ENCODE measurements at places on chromosomes 1 and 21.

DNA sequence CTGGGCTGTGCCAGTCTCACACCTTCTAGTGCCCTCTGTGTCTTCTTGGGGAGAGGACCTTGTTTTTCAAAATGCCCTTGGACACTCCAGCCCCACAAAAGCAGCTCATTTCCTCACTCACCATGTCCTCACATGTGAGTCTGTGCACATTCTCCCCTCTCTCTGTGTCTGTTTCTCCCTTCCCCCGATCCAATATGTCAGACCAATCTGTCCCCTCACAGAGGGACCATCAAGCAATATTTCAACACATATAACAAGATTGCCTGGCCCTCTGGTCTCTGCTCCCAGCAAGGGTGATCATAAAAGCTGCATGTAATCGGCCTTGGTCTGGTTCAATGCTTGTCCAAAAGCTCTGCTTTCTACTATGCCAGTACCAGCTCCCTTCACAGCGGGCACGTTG, 261.2 kb downstream of the MATN1 start:
- DNase-seq: no peak

- DNase-seq: no peak
Observed at GRCh38 chr1:227953022-227953412, 5.3 kb upstream of the WNT9A start.

DNA sequence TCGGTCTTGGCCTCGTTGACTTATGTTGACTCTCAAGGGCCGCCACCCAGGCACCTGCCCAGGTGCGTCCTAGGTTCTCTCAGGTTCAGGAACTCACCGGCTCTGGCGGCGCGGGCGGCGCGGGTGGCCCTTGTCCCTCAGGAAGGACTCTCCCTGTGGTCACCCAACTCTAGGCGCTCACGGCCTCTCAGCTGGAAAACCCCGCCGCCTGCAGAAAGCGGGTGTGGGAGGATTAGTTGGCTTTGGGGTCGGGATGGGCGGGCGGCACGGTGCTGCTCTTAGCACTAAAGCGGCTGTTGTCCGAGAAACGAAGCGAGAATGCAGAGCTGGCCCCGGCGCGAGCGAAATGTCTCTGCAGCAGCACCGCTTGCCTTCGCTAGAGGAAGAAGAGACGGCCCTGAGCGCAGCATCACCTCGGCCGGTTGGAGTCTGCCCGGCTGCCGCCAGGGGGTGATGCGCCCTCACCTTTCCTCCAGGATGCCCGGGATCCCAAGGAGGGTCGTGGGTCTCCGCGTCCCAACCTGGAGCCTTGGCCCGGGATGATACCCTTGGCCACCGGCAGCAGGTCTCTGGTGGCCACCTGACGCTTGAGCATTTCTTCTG, 8.1 kb upstream of the TADA1 start:
- no peak for DNase-seq

- DNase-seq: no peak
Observed at GRCh38 chr1:13549521-13549920, 34.1 kb upstream of the PDPN start.

GRCh38 chr1:231690059-231690458, 63.5 kb downstream of the DISC1 start:
- peak; percentile 64 for DNase-seq

DNA sequence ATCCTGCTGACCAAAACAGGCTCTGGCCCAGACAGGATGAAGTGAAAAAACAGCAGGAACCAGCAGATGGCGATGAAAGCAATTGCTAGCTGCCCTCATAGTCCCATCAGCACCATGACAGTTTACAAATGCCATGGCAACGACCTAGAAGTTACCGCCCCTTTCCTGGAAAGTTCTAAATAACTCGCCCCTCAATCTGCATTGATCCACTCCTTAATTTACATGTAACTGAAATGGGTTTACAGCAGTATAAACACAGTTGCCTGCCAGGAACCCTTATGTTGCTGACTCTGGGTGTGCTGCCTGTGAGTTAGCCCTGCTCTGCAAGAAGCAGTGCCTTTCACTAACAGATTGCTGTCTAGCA, 65.5 kb upstream of the CR1L start:
- DNase-seq: peak; percentile 39

GRCh38 chr1:15803380-15803779, 4.1 kb downstream of the UQCRHL start:
- peak; percentile 25 for DNase-seq

DNA sequence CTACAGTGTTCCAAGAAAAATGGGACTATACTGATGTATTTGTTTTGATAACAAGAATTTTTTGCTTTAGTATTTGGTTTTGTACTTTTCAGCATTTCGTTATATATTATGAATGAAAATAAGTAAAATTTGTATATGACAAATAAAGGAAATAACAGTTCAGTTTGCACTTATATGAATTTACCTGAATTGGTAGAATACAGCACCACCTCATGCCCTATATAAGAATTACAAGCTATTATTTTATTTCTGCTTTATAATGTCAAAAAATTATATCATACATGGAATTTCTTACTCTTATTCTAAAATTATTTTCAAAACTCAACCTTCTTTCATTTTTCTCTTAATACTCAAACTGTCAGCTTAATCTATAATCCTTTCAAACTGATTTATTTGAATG, 14.6 kb downstream of the EFCAB7 start:
- DNase-seq: no peak

GRCh38 chr1:223114871-223115270, 28.2 kb downstream of the TLR5 start:
- no peak for DNase-seq

DNA sequence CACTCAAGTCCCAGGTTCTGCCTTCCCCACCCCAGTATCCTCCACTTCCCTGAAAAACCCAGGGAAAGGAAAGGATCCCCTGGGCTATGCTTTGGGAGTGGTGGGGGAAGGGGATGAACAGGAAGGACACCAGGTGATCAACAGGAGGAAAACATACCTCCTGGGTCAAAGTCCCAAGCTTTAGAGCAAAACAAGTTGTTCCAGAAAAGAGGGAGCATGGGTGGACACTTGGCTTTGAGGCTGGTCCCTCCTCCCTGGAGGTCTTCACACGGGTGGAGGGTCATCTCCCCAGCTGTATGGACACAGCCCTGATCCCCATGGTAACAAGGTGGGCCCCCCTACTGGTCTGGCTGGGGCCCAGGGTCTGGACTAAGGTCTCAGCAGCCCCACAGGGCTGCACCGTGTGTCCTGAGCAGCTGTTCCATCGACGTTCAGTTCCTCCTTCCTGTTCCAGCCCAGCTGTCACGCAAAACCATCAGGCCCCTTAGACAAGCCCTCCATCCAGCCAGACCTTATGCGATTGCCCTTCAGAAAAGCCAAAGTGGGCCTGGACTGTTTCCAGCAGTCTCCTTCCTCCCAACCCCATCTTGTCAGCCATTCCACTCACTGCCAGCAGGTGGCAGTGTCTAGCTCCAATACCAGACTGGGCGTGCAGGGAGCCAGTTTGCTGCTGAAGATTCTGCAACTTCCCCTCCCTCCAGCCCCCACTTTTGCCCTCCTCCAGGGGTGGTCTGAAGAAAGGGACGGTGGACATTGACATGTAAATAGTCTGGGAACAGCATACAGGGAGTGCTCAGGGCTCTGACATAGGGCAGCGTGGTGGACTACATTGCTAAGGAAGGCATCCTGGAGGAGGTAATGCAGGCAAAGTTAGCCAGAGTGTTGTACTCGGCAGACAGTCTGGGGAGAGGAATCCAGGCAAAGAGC, 2.9 kb upstream of the PDZK1IP1 start:
- peak; percentile 59 for DNase-seq

DNA sequence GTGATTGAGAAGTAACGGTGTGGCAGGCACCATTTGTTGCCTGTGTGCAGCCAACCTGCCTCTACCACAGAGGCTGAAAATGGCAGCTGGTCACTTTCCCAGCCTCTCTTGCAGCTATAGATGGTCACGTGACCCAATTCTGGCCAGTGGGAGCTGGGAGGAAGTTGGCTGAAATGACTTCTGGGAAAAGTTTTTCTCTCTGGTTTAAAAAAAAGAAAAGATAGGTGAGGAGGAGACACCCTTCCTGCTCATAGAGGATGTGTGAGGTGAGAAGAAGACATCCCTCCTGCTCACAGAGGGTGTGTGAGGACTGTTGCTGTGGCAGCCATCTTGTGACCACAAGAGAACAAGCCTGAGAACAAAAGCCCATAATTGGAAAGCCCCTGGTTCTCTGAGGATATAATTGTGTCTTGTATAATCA, 122.8 kb downstream of the SYF2 start:
- DNase-seq: no peak

DNA sequence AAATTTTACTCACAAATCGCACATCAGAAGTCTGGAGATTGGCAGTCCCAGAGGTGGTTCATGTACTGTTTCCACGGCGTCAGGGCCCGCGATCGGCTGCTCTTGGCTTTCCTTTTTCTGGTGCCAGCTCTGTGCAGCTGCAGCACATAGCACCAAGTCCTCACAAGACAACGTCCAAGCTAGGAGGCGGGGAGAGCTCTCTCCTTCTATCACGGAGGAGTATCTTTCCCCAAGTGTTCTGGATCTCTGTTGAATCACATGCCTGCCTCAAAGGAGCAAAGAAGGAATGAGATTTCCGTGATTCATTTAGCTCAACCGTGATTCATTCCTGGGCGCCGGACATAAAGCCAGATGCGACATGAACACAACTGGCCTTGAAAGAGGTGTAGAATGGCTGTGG, 25.5 kb downstream of the MT1HL1 start:
- no peak for DNase-seq

- no peak for DNase-seq
Observed at GRCh38 chr1:9495854-9496374, 43.4 kb upstream of the SLC25A33 start.

DNA sequence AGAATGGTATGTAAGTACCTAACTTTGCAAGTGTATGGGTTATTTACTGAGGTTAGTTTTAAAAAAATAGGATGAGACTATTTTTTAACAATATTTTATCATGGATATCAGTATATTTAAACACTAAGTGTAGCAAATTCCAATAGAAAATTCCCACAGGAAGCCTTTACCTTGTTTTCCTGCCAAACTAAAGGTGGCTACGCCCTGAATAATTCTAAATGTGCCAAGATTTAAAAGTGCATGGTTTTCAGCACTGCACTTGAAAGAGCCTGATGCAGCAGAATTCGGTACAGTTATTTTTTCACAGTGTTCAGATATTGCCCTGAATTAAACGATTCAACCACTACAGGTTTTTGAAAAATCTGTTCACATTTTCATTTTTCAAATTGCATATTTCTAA, 1622.8 kb upstream of the B3GALT2 start:
- DNase-seq: no peak

GRCh38 chr1:218585511-218586184, 240.5 kb downstream of the TGFB2 start:
- no peak for DNase-seq

DNA sequence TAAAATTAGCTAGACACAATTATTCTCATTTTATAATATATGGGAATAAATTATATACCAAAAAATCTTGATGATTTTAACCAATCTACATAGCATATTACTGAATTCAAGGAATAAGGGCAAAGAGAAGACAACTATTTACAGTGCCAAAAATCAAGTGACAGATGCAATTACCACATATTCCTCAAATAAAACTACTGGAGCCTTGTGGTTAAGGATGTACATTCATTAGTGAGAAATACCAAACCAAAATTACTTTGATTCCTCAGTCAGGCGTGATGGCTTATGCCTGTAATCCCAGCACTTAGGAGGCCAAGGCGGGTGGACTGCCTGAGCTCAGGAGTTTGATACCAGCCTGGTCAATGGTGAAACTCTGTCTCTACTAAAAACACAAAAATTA, 68.8 kb upstream of the RBM34 start:
- DNase-seq: no peak

DNA sequence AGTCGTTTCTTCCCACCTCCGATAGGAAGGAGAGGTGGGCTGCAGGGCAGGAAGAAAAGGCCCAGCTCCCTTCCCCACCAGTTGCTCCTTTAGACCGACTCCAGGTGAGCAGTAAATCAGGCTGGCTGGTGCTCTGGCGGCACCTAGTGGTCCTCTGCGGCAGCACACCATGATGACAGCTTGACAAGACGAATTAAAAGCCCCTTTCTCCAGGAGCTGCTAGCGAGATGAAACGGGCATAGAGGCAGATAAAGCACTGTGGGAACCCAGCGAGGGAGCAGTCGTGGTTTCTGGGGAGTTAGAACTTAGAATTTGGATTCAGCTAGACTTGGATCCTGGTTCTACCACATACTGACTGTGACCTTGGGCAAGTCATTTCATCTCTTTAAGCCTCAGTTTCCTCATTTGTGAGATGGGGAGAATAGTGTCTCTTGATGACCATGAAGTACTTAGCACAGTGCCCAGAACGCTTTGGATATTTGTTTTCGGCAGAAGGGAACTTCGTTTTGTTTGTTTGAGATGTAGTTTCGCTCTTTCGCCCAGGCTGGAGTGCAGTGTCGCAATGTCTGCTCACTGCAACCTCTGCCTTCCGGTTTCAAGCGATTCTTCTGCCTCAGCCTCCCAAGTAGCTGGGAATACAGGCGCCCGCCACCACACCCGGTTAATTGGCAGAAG, 21.8 kb upstream of the COL9A2 start:
- DNase-seq: peak; percentile 86

DNA sequence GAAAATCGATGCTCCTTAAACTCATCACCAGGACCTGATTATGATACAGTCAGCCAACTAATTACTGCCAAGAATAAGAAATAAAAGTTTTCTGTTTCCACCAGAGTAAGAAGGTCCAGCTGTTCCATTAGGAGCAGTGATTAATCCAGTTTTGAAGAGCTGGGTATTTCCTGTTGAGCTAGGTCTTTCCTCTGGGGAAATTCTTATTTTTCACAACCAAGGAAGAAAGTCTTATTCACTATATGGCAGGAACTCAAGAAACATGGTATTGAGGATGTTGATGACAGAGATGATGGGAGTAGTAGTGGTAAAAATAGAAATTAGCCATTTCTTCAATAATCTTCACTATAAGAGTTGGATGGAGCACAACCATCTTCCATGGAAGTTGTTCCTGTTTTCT, 374.6 kb upstream of the RUNX1 start:
- no peak for DNase-seq

DNA sequence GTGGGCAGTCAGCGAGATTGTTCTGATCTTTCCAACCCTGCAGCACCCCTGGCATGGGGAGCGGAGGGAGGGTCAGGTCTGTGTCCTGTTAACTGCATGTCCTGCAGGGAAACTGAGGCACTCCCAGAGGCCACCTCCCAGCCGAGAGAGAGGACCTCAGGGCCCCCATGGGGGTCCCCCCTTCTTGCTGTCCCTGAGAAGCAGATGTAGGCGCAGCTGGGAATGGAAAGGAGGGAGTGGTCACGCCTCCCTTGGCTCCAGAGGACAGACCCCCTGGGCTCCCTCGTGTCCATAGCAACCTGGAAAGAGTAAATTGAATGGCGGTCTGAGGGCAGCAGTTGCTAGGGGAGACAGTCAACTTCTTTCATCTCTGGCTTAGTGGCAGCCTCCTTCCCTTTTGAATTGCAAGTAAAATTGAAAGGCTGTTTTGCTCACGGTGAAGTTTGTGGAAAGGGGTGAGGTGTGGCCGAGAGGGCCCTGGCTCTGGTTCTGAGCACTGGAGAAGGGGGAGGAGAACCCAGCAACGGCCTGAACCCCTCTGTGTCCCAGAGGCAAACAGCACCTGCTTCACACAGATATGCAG, 4.9 kb downstream of the CROCC start:
- no peak for DNase-seq
